Activated CD4-positive, alpha-beta T cell treated with anti-CD3 and anti-CD28 coated beads for 1 hour (primary cell): ENCODE measurements at places on chromosomes 4 and X.

DNA sequence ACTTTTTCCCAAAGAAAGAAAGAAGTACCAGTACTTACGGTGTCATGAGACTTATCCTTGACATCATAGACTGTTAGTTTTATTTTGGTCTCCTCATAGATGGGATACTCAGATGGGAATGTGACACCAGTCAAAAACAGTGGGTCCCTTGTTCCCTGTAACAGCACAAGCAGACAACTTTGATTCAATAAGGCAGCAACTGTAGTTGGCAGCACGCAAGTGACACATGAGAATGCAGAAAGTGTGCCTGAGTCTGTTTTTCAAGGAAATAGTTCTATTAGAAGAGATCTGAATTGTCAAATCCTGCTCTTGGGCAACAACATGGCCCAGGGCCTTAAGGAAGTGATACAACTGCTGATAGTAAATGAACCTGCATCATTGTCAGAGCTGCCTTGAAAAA lies 443.2 kb downstream of the INPP4B start:
- DNase-seq, result no peak

GRCh38 chrX:97787849-97788248 lies 904.1 kb downstream of the RPA4 start:
- DNase-seq, result no peak

DNA sequence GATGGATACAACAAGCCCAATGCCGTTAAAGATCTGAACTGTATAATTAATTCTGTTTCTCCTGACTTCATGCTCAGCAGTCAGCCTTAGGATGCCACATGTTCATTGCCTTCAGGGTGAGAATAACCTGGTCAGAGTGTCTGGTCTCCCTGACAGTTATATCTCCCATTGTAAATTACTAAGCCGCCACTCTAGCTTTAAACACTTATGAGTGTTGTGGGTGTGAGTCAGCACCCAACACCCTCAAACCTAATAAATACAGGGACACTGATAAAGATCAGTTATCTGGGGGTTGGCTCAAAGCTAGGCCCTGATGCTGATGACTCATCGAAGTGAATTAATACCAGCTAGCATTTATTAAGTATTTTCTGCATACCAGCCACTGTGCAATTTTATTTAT lies 64.9 kb upstream of the DYNLT3 start:
- DNase-seq, result no peak

DNA sequence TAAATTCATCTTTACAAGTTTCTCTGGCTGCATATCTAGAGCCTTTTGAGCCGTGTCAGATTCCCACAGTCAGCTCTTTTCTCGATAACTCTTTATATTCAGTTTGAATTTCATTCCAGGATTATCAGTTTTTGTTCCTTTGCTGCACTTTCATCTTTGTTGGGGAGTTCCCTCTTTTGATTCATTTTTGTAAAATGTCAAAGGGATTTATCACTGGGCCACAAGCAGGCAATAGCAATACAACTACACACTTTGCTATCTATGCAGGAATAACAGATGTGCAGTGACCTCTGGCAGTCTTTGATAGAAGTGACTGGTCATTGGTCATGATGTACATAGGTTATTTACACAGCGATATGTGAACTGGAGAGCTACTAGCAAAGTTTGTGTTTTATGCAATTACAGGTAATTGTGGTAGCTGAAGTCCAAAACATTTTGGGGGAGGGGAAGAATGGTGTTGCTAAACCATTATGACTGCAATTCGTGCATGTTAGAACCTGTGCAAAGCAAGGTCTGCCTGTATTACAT lies 43.8 kb downstream of the HPGDS start:
- no peak for DNase-seq

- no peak for DNase-seq
Observed at GRCh38 chr4:118307643-118308042, 45.2 kb downstream of the PRSS12 start.

GRCh38 chr4:118367872-118368271 lies 15.1 kb upstream of the PRSS12 start:
- DNase-seq, result no peak

DNA sequence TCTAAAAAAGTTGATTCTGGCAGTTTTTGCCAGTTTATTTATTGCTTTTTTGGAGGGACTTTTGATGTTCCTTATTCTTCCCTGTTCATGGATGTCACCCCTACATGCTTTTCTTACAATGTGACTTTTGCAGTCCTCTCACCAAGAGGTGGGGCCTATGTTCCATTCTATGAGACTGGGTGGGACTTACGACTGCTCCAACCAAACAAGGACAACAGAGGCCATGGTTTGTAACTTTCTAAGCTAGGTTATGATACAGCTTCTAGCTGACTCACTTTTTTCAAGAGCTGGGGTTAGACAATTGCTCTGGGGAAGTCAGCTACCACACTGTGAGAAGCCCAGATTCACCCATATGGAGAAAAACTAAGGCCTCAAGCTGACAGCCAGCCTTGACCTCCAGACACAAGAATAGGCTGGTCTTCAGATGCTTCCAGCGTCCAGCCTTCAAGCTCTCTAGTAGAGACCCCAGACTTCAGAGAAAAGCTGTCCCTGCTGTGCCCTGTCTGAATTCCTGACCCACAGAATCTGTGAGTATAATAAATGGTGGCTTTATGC lies 39.5 kb downstream of the ENOPH1 start:
- DNase-seq, result no peak

- no peak for DNase-seq
Observed at GRCh38 chr4:72314869-72315268, 254.2 kb downstream of the ADAMTS3 start.

- no peak for DNase-seq
Observed at GRCh38 chr4:171857302-171858012, 44.3 kb downstream of the GALNTL6 start.

DNA sequence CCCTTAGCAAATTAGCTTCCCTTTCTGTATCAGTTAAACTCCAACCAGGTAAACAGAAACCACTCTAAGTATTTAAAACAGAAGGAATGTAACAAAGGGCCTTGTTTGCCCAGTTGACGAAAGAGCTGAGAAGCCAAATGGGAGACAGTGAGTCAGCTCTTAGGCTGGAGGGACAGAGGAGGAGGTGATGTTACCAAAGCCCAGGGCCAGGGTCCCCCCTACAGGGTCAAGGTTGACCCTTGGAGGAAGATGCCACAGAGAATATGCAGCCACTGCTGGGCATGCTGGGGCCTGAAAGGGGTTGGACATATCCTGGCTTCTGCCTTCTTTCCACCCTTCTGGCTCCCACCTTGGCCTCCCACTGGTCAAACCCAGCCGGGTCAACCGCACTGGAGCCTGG lies 38.3 kb upstream of the LGI2 start:
- no peak for DNase-seq

- no peak for DNase-seq
Observed at GRCh38 chr4:180449395-180449956, 1793.7 kb upstream of the TENM3 start.

- DNase-seq, result peak; percentile 17
Observed at GRCh38 chrX:154748712-154749339, 2.1 kb downstream of the GAB3 start.

- DNase-seq, result no peak
Observed at GRCh38 chr4:118969359-118969758, 80.7 kb downstream of the SYNPO2 start.

- DNase-seq, result no peak
Observed at GRCh38 chrX:118259213-118259612, 86.7 kb upstream of the WDR44 start.

DNA sequence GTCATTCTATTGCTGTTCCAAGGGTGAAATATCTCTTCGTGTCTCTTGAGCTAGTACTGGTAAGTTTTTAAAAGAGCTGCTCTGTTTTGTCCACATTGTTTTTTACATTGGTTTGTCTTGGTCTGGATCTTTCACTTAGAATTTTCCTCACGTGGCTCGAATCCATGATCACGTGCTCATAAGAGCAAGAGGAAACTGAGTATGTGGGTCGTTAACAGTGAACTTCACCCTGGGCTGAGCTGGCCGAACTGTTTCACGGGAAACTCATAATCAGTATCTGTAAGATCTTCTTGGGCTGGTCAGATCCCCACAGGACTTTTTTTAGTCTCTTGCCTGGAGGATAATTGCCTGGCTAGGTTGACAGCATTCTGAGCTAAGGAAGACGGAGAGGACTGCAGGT lies 77.8 kb upstream of the HELT start:
- no peak for DNase-seq

DNA sequence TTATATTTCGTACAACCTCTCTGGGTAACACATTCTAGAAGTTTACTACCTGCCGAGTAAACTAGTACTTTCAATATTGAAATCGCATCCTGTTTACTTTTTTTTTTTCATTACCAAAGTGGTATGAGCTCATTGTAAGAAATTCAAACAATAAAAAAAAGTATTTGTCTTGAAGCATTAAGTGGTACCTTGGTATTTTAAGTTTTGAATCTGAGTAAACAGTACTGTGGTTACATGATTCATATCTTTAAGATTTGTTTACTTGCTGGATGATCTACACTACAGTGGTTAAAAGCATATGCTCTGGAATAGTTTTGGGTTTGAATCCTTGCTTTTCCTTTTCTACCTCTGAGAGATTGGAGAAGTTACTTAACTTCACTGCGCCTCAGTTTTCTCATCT lies 3.8 kb upstream of the MMGT1 start:
- no peak for DNase-seq

GRCh38 chrX:49040376-49040955 lies 2.7 kb downstream of the TFE3 start:
- DNase-seq, result no peak

- no peak for DNase-seq
Observed at GRCh38 chrX:101931136-101931487, 715 bp downstream of the ZMAT1 start.

- no peak for DNase-seq
Observed at GRCh38 chrX:69138118-69138390, 27.2 kb downstream of the PJA1 start.

DNA sequence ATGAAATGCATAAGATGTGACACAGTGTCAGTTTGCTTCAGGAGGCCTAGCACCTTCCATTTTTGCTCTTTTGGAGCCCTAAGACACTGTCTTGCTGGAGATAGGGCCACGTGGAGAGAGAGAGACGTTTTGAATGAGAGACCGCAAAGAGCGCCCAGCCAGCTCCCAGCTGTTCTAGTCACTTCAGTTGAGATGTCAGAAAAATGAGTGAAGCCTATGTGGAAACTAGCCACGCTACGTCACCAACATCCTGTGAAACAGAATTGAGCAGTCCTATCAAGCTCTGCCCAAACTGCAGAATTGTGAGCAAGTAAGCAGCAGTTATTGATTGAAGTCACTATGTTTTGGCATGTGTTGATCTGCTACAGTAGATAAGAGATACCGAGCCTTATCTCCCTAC lies 13.1 kb downstream of the GPR82 start:
- no peak for DNase-seq

- DNase-seq, result no peak
Observed at GRCh38 chr4:8105306-8106100, 53.1 kb downstream of the ABLIM2 start.

GRCh38 chrX:15755091-15755490 lies 17.0 kb downstream of the CA5B start:
- no peak for DNase-seq

DNA sequence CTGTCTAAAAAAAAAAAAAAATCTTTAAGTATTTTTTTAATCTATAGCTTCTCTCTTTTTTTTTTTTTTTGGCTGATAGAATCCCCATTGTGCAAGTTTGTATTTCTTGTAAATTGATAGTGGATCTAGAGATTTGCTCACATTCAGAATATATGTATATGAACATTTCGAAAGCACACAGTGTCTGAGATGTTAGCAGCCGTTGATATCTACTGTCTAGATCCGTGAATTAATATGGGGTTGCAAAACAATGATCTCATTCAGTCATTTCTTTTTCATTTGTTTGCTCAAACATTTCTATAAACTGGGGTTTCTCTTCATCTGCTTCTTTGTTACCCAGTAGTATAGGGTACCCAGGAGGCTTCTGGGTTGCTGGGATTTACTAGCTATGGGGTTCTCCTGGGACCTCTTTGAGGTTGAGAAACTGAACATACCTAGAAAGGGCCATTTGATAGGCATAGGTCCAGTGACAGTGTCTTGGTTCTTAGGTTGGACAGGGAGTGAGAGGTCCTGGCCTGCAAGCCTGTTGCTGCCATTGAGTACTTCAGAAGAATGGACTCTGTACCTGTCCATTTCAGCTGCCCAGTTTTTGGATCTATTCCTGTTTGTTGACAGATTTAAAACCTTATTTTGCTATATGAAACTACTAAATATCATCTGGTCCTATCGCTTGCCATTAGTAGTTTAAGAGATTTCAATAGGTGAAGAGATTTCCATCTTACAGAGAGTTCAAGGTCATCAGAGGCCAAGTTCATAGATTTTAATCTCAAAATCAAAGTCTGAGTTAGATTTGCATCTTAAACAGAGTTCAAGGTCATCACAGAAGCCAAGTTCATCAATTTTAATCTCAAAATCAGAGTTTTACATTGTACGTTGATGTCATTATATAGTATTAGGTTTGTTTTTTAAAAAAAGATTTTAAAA lies 50.8 kb downstream of the WWC2 start:
- no peak for DNase-seq

- no peak for DNase-seq
Observed at GRCh38 chrX:104435249-104435648, 130.8 kb upstream of the IL1RAPL2 start.

DNA sequence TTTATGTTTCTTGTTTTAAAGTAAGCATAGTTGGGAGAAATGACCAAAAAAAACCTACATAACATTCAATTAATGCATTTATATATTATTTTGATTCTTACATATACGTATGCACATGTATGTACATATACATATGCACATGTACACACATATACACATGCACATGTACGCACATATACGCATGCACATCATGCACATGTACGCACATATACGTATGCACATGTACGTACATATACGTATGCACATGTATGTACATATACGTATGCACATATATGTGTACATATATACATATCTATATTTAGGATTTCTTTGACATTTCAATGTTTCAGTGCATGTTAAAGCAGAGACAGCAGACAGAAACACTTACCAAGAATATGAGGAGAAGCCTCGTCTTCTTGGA lies 263.4 kb downstream of the ADAMTS3 start:
- no peak for DNase-seq

GRCh38 chr4:81030981-81031791 lies 678 bp downstream of the BMP3 start:
- no peak for DNase-seq

- DNase-seq, result no peak
Observed at GRCh38 chr4:168634276-168634802, 137.5 kb downstream of the PALLD start.

GRCh38 chr4:132809298-132810032 lies 339.6 kb upstream of the PCDH10 start:
- DNase-seq, result no peak

- no peak for DNase-seq
Observed at GRCh38 chrX:39969099-39969818, 128.5 kb downstream of the BCOR start.

DNA sequence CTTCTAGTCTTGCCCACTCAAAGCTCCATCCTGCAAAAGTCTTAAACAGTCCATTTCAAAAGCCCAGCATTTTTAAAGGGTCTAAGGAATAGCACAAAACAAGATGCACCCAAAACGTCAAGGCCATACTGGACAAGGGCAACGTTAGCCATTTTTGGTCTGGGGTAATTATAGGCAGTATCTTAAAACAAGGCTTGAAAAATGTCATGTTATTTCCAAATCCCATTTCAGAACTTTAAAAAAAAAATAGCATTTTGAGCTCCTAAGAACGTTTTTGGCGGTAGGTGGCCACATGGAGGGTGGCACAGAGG lies 584 bp upstream of the TMEM165 start:
- DNase-seq, result no peak

GRCh38 chr4:52660643-52661042 lies 1.5 kb upstream of the USP46 start:
- DNase-seq, result no peak

- no peak for DNase-seq
Observed at GRCh38 chrX:30864383-30864785, 24.7 kb downstream of the TAB3 start.

- DNase-seq, result peak; percentile 17
Observed at GRCh38 chr4:81052119-81053068, 21.9 kb downstream of the BMP3 start.
